ENCODE measurements at places on chromosomes 2 and 18.

- DNase-seq, result no peak
Observed at GRCh38 chr2:201781557-201782051, 871 bp upstream of the ALS2 start.

- DNase-seq, result no peak
Observed at GRCh38 chr2:117693154-117693553, 121.3 kb upstream of the DDX18 start.

GRCh38 chr2:216651351-216651881 is 18.2 kb downstream of the IGFBP2 start:
- DNase-seq, result no peak

DNA sequence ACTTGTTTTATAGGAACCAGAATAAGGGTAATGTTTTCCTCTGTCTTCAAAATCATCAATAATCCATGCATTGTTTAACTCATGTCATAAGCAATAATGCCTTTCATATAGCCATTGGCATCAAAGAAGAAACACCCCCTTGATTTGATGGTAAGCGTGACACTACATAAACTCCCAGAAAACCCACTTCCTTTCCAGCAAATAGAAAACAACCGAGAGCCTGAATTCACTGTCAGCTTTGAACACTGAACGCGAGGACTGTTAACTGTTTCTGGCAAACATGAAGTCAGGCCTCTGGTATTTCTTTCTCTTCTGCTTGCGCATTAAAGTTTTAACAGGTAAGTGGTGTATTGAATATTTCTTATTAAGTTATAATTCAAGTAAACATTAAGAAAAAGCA is at the start of gene ICOS:
ICOS (plus strand) TSS at position 229 of the 400 bp plus-strand sequence; CDS start at position 281, 52 bp downstream.
- DNase-seq, result no peak

DNA sequence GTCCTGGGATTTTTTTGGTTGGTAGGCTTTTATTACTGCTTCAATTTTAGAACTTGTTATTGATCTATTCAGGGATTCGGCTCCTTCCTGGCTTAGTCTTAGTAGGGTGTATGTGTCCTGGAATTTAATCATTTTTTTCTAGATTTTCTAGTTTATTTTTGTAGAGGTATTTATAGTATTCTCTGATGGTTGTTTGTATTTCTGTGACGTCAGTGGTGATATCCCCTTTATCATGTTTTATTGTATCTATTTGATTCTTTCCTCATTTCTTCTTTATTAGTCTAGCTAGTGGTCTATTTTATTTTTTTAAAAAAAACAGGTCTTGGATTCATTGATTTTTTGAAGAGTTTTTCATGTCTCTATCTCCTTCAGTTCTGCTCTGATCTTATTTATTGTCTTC is 193.3 kb upstream of the MAP2 start:
- DNase-seq, result no peak

GRCh38 chr2:227462462-227462951 is 9.4 kb upstream of the AGFG1 start:
- no peak for DNase-seq

GRCh38 chr2:11701751-11702301 is 31.8 kb upstream of the NTSR2 start:
- no peak for DNase-seq

DNA sequence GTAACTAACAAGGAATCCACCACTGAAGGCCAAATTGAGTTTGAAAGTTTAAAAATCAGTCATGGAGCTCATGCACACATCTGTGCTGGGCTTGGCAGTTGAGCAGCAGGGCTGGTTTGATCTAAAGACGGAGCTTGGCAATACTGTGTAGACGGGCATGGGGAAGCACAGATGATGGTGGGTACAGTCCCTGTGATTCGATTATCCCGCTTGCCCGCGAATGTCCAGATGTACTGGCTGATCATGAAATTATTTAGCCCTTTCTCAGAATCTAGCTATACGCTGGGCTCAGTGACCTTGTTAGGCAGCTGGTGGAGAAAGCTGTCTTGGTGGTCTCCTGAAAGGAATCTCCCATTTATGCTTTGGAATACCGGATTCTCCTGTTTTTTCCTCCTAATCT is 74.8 kb upstream of the SOX11 start:
- no peak for DNase-seq

DNA sequence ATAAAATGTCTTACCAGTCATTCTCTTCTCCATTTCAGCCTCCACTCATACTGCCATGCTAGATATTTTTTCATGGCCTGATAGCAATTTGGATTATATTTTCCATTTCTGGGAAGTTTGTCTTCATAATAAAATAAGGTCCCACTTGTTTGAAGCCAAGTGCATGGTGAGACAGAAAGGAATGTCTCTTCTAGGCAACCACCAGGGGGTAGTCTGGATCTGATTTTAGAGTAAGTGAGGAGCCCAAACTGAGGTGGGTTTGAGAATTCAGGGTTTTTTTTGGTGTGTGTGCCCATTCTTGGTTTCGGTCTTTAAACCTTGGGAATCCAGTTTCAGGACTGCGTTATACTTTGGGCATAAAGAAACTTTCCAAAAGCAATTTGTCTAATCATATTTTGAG is 315.5 kb downstream of the RPRM start:
- DNase-seq, result peak; percentile 33

DNA sequence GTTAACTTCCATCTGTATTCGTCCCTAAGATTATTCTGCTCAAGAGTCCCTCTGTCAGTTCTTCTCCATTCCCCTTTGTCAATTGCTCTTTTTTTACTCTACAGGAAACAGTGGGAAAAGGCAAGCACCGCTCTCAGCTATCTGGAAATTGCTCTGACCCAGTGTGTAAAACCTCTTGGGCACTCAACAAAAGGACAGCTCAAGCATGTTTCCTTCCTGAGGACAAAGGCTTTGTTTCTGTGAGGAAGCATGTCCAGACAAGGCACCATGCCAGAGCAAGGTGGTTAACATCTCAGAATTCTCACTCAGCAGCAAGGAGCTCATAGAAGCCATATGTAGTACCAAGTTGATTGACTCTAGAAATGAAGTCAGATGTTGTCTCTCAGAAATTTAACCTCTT is 735.6 kb downstream of the TSN start:
- no peak for DNase-seq

DNA sequence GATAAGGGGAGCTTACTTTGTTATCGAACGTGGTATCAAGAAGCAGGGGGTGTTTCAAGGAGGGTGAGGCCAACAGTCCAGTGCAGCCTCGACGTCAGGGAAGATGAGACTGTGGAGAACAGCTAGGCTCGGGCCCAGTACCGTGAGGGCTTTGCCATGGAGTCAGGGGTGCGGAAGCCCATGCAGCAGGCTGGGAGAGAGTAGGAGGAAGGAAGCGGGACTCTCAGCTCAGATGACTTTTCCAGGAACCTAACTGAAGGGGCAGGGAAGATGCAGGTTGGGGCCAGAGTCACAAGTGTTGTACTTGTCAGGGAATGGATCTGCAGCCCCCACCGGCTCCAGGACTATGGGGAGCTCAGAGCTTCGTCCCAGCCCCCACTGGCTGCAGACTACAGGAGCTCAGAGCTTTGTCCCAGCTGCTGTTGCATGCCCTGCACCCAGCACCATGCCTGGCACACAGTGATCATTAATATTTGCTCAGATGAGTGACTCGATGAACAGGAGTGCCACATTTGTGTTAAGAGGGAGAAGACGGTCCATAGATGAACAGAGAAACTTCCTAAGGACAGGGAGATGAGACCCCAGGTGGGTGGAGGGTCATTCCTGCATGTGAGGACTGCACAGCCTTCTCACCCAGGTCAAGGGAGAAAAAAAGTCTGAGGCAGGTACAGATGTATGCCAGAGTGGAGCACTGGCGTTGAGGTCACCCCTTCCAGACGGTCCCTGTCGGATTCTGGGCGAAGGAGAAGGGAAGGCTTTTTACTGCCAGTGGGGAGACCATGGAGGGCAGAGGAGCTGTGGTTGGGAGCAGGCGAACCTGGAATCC is 36.4 kb downstream of the PTGR3 start:
- no peak for DNase-seq

GRCh38 chr2:33660416-33661123 is 61.5 kb upstream of the FAM98A start:
- DNase-seq, result no peak

- no peak for DNase-seq
Observed at GRCh38 chr2:9196637-9197036, 10.0 kb upstream of the ASAP2 start.

GRCh38 chr2:137190411-137191195 is 425.3 kb downstream of the THSD7B start:
- DNase-seq, result no peak

DNA sequence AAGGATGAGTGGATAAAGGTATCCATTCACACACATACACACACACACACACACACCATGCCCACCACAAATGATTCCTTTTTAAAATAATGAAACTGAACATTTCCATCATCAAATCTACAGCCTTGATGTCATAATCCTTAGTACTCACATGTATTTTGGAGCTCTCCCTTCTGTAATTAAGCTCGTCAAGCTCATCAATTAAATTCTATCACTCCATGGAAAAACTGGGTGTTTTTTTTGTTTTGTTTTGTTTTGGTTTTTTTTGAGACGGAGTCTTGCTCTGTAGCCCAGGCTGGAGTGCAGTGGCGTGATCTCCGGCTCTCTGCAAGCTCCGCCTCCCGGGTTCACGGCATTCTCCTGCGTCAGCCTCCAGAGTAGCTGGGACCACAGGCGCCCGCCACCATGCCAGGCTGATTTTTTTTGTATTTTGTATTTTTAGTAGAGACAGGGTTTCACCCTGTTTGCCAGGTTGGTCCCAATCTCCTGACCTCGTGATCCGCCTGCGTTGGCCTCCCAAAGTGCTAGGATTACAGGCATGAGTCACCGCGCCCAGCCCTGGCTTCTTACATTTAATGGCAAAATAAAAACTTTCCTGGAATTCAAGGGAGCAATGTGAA is 78.6 kb upstream of the RGPD4 start:
- no peak for DNase-seq

DNA sequence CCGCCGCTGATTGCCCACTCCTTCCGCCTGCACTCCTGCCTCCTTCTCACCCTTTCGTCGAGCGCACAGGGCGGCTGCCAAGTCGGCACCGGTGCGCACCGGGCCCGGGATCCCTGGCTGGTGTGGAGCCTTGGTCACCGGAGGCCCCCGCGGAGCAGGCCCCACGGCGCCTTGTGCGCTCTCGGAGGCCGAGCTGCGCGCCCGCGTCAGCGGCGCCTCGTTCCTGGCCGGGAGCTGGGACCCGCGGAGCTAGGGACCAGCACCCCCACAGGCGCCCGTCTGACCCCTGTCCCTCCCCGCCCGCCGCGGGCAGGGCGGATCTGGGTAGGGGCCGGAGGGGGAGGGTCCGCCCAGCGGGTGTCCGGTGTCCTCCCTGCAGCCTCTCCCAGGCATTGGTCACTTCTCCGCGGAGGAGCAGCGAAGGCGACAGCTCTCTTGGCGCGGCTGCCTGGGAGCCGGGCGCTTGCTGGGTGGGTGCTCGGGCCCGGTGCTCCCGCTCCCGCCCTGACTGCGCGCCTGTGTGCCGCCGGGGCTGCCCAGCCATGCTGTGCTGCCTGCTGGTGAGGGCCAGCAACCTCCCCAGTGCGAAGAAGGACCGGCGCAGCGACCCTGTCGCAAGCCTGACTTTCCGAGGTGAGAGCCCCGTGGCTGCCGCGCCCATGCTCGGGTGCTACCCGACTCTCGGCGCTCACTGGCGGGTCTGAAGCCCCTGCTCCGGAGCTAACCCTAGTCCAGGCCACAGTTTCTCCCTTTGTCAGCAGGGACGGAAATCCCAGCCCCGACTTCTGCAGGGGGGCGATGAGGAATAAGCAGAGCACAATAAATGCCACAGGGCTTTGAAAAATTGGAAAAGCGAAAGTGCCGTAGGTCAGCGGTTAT is 13.2 kb downstream of the DYSF start:
- DNase-seq, result peak; percentile 54

GRCh38 chr2:29041161-29041660 is 33.1 kb downstream of the PCARE start:
- no peak for DNase-seq

DNA sequence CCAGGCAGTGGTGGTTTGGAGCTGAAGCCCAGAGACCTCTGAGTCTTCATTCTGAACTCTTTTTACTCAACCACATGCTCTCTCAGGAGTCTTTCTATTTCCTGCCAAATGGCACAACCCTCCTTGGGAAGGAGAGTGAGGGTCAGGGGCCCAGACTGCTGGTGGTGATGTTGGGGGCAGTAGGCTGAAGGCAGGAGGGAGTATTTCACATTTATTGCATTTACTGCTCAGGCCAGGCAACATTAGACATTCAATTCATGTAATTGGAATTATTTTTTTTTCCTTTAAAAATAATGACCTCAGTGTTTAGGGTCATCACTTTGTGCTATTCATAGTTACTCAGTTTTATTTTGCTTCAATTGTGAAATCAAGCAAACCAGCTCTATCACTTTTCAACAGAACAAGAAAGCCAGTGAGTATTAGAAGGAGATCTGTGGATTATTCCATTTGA is 311.3 kb upstream of the NT5C1B start:
- DNase-seq, result no peak

GRCh38 chr2:109208951-109209335 is 79.9 kb downstream of the SH3RF3 start:
- no peak for DNase-seq

DNA sequence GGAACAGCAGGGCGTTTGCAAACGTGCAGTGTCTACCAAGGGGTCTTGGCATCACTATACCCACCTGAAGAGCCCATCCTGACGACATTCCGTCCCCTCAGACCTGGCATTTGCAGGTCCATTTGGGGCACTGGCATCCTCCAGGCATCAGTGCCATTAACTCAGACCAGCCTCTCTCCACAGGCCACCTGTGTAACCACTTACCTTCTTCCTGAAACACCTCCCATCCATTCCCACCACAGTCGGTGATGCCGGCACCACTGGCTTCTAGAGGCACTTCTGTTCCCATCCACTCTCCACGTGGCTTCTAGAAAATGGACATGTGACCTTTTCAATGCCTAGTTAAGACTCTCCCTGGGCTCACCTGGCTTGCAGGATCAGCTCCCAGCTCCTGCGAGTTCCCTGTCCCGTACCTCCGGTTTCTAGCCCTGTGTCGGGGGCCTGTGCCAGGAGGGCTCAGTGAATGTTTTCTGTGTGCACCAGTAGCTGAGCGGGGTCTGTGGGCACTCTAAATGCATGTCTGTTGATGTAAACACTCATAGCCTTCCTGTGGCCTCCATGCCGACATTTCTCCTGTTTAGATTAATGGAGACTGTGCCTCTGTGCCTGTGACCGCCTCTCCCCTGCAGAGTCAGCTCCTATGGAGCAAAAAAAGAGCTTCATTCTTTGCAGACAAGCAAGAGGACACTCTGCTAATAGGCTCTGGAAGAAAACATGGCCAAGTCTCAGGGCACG is 458.0 kb upstream of the HS6ST1 start:
- no peak for DNase-seq

Measured in neuronal stem cell (in vitro differentiated cells).